ENCODE measurements at places on chromosomes 5 and 9.

DNA sequence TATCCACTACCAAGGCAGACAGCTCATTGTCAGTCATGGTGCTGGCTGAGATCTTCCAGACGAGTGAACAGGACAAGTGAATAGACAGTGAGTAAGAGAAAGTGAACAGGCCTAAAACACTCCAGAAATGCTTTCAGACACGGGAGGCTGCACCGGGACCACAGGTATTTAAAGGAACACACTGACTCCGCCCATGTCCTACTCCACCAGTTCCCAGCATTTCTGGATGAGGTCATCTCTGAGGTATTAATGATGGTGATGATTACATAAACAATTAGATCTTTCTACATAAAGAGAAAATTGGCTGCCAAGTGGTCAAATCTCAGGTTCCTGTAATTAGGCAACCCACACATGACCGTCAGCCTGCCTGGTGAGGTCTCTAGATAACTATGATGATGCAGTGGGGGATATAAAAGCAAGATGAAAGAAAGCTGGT is at the start of gene ACTBL2:
ACTBL2 (minus strand) TSS at position 141 of the 436 bp plus-strand sequence; CDS start at position 37, 104 bp downstream.
- no peaks in the 10 kb centered on the region for H3K36me3 ChIP-seq
- no peaks in the 10 kb centered on the region for H3K4me1 ChIP-seq
- no peaks in the 10 kb centered on the region for H3K27me3 ChIP-seq
- H3K4me3 ChIP-seq: no peak within 1 kb of the TSS
- H3K27ac ChIP-seq: no peak within 1 kb of the TSS
- no peak for DNase-seq

DNA sequence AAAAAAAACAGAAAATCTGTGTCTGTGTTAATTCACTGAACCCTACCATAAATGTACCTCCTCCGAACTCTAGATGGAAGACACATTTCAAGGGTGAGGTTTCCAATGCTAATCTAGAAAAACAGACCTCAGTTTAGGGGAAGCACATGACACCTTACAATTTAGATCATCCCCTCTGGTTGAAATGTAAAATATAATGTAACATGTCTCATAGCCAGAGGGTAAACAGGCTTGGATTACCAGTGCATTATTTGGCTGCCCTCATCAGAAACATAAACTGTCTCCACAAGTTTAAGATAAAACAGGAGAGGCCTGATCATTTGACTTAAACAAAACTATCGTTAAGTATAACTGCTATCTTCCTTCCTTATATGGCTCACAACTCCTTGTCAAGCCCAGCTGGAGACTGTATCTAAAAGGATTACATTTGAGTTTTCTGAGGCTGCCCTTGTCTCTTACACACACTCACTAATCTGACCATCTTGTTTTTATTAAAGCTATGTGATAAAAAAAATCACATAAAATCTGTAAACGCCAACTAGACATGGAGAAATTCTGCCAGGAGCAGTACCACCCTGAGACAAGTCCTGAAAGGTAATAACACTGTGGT is 105.7 kb downstream of the LURAP1L start:
- H3K27me3 ChIP-seq: no peaks in the 10 kb centered on the region
- H3K4me1 ChIP-seq: no peaks in the 10 kb centered on the region
- no peak for DNase-seq
- H3K4me3 ChIP-seq: no peak overlapping the region

- H3K4me1 ChIP-seq: no peaks in the 10 kb centered on the region
- H3K27ac ChIP-seq: no peak overlapping the region
- H3K36me3 ChIP-seq: no peaks in the 10 kb centered on the region
- no peak for DNase-seq
- no peaks in the 10 kb centered on the region for H3K27me3 ChIP-seq
- H3K4me3 ChIP-seq: no peak overlapping the region
Measured at GRCh38 chr5:167759057-167759821, 532.2 kb upstream of the WWC1 start.

DNA sequence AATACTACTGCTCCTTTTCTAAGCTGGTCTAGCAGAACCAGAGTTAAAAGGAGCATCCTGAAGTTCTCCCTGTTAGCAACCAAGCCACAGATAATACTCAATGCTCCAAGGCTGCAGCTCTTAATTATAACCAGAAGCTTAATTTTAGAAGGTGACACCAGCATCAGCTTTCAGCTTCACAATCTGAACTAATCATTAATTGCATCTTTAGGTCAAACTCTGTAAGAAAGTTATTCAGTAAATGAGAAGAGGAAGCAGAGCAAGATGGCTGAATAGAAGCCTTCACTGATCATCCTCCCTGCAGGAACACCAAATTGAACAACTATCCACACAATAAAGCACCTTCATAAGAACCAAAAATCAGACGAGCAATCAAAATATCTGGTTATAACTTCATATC is 38.5 kb downstream of the APBA1 start:
- H3K4me3 ChIP-seq: no peak overlapping the region
- no peaks in the 10 kb centered on the region for H3K27me3 ChIP-seq
- H3K4me1 ChIP-seq: no peaks in the 10 kb centered on the region
- no peaks in the 10 kb centered on the region for H3K36me3 ChIP-seq
- no peak for DNase-seq

- no peak overlapping the region for H3K4me3 ChIP-seq
- H3K4me1 ChIP-seq: no peaks in the 10 kb centered on the region
- no peaks in the 10 kb centered on the region for H3K27me3 ChIP-seq
Measured at GRCh38 chr9:27628311-27628710, 55.0 kb upstream of the C9orf72 start.

- DNase-seq: no peak
- H3K27ac ChIP-seq: no peak overlapping the region
- no peaks in the 10 kb centered on the region for H3K27me3 ChIP-seq
Measured at GRCh38 chr9:124427281-124427680, 12.0 kb upstream of the PSMB7 start.

DNA sequence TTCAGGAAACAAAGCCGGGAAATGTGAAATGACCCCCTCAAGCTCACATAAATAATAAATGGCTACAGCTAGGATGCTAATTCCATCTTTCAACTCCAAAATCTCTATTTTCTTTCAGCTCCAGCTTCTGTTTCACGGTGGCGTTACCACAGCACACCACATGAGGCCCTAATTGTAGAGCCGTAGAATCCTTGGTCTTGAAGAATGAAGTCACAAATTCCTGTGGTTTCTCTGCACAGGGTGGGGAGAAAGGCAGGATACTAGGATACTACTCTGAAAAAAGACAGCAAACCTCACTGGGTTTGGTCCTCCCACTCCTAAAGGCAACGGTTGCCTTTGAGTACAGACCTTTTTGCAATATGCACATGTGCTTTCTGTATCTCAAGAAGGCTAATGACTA is 13.9 kb upstream of the RARS1 start:
- no peak for DNase-seq
- no peaks in the 10 kb centered on the region for H3K27me3 ChIP-seq
- no peaks in the 10 kb centered on the region for H3K4me1 ChIP-seq
- H3K4me3 ChIP-seq: no peak overlapping the region
- H3K27ac ChIP-seq: no peak overlapping the region
